Activated gamma-delta T cell (primary cell): ENCODE measurements at places on chromosomes 6 and 20.

- no peak for DNase-seq
Observed at GRCh38 chr6:158170656-158171081, 2.5 kb downstream of the GTF2H5 start.

- DNase-seq = no peak
Observed at GRCh38 chr6:84731401-84731800, 33.0 kb downstream of the TBX18 start.

DNA sequence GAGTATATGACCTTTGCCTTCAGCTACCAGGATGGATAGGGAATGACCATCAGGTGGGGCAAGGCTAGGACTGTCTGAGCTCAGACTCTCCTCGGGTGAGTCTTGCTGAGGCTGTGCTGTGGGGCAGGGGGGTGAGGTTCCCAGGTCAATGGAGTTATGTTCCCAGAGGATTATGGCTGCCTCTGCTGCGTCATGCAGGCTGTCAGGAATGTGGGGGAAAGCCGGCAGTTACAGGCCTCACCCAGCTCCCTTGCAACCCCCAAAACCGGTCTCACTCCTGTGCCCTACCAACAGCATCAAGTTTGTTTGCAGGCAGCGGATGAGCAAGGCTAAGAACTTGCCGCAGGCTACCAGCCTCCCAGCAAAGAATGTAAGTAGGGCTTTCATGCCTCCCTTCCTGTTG lies 93.5 kb downstream of the ESR1 start:
- no peak for DNase-seq

- DNase-seq = no peak
Observed at GRCh38 chr6:134317471-134318131, at the start of gene SGK1. TSS of gene SGK1 (minus strand) at chr6:134318112. CDS start at chr6:134317460, 652 bp downstream.

DNA sequence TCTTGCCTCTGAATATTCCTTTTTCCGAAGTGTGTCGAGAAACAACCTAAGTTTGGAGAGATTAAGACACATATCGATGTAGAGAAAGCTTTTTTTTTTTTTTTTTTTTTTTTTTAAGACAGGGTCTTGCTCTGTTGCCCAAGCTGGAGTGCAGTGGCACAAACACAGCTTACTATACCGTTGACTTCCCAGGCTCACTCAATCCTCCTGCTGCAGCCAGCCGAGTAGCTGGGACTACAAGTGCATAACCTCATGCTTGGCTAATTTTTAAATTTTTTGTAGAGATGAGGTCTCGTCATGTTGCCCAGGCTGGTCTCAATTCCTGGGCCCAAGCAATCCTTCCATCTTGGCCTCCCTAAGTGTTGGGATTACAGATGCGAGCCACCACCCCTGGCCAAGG lies 21.4 kb downstream of the SLC17A5 start:
- no peak for DNase-seq

DNA sequence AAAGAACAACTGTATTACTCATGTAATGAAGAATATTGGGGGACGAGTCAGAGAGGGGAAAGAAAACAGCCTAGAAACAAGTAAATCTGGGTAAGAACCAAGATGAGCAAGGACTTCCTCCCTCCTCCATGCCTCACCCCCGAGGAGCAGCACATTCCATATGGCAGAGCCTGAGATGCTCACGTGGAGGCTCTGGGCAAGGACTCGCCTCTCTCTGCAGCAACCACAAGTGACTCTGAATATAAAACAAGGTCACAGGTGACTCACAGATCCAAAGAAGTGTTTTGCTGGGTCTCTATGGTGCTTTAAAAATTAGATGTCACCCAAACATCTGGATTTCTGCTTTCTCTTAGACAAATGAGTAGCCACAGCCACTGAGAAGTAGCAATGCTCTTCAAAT lies 453.0 kb upstream of the SULF2 start:
- no peak for DNase-seq

GRCh38 chr6:168223150-168223549 lies 96.4 kb downstream of the DACT2 start:
- no peak for DNase-seq

- DNase-seq = no peak
Observed at GRCh38 chr6:45838996-45839395, 176.7 kb downstream of the CLIC5 start.

DNA sequence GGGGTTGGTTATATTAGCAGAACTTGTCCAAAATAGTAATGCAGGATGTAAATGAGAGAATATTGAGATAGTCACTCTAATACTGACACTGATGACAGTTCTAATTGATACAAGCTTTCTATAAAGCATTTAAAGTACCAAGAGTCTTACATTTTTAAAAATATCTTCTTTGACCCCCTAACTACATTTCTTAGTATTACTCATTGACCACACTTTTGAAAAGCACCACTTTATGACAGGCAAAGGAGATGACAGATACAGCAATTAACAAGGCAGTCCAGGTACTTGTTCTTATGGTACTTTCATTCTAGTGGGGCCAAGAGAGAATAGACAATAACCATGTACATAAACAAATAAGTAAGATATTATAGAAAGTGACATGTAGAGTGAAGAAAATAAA lies 139.4 kb upstream of the EYA4 start:
- no peak for DNase-seq

- DNase-seq = no peak
Observed at GRCh38 chr6:90534337-90535025, 52.4 kb downstream of the MAP3K7 start.

- DNase-seq = no peak
Observed at GRCh38 chr6:94217836-94218235, 798.5 kb upstream of the EPHA7 start.

DNA sequence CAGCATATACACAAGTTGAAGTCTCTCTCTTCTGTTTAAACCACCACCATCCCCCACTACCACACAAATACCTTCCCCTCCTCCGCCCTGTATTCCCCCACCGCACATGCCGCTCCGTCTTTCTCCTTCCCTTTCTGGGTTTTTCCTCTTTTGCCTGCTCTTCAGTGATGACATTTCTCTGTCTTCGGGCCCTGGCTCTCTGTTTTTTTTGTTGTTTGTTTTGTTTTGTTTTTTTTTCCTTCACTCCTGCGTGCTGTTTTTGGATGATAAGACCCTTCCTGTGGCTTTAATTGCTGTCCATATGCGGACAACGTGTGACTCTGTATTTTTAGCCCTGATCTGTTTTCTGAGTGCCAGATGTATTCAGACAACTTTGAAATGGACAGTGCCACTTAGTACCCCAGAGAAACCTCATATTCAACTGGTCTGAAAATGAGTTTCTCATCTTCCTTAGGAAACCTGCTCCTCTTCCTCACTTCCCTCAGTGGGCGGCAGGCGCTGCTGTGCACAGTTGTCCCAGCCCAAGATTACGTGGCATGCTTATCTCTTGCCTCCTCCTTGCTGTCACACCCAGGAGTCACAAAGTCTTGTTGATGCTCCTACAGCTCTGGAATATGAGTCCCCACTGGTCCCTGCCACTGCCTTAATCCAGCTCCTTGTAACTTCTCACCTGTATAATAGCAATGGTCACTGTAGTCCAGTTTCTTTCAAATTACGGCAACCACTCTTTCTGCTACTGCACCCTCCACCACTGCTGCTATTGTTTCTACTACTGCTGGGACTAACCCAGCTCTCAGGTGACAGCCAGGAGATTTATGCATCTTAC lies 8.2 kb downstream of the PPP1R14C start:
- no peak for DNase-seq

DNA sequence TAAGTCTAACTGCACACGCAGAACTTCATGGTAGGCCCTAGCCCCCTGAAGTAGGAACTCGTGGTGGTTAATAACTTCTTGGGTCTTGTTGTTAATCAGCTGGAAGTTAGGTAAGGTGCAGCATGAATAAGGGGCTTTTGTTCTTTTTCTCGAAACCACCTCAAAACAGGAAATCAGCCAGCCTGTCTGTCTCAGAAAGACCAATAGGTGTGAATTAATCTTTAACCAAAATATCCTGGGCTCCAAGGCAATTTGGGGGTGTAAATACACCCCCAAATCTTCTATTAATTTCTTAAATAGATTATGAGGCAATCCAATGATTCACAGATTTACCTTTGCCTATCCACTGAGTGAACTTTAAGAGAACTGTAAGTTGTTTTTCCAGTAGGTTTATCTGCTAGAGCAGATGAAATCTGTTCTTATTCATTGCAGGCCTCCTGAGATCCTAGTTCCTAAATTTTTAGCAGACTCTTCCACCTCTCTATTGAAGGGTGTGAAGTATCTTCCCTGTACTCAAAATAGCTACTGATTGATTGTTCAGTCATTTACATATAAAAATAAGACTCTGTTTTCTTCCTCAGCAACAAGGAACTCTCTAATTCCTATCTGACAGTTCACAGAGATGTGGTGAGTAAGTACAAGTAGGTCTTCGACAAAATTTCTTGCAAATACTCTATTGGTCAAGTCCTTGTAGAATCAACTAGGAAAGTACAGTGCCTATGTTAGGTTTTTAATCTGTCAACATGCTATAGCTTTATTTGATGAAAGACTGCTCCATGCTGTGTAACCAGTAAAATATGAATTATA lies 427.1 kb upstream of the NOX3 start:
- DNase-seq = no peak

DNA sequence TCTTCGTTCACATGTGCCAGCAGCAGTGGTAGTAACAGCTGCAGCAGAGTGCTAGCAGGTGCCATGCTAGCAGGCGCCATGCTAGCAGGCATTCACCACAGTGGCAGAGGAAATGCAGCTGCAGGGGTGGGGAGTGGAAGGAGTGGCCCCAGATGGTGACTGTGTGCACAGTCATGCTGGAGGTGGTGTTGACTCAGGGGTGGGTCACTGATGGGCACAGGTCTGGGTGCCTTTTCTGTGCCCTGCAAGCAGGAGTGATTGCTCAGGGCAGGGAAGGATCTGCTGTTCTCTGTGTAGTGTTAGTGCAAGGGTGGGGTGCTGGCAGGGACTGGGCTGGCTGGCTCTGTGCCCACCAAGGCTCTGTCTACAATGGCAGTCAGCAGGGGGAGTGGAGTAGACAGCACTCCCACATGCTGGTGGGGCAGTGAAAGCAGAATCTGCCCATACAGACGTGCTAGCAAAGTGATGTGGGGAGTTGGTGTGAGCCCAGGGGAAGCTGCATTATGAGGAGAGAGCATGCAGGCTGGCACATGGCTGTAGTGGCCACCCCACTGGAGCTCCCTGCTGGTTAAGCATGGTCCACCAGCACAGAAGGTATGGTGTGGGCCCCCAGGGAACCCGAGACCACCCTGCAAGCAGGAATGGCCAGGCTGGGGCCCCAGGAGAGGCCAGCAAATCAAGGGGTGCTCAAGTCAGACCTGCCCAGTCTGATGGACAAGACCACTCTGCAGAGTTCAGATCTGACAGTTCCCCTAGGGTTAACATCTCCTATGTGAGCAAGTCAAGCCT lies 11.4 kb upstream of the TSPYL4 start:
- DNase-seq = no peak

DNA sequence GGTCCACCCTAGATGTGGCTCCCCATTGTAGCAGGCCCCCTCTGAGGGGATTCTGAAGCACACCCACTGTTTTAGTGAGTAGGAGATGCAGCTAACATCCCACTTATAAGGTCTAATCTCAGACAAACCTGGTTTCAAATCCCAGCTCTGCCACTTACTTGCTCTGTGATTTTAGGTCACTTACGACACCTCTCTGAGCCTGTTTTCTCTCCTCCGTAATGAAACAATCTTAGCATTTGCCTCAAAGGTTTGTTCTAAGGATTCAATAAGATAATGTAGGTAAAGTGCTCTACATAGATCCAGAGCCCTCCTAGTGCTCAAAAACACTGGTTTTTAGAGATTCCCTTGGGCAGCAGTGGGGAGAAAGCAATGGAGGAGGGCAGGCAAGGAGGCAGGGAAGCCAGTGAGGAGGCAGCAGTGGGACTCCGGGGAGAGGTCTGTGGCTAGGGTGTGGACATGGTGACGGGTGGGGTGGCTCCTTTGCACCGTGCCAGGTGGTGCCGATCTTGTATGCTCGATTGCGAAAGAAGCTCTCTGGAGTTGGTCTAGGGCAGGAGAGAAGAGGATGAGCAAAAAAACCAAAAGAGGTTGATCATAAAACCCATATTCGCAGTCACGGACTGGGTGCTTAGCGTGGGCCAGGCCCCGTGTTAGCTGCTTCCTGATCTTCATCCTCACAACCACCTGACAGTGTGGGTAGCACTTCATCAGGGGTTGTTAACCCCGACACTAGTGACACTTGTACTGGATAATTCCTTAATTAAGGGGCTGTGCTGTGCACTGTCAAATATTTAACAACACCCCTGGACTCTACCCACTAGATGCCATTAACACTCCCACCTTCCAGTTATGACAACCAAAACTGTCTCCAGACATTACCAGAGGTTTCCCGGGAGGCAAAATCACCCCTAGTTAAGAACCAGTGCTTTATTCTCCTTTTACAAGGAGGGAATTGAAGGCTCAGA lies 16.8 kb upstream of the PTGIS start:
- DNase-seq = no peak

DNA sequence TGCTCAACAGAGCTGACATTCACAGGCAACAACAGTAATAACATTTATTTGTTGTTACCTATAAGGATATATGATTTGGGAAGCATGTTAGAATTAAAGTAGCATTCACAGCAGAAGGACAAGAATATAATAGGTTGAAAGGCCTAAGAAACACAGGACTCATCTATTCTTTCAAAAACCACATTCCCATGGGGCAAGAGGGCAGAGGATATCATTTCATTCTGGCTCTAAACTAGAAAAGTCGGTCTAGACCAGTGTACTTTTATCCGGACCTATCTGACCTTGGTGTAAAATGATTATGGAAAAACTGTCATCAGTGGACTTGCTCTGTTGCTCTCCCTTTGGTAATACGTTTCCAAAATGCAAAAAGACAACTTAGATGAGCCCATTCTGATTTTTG lies 914.7 kb upstream of the CITED2 start:
- DNase-seq = no peak

- DNase-seq = no peak
Observed at GRCh38 chr6:56756219-56756789, 113.6 kb upstream of the DST start.

GRCh38 chr20:39473536-39473935 lies 511.4 kb downstream of the DHX35 start:
- no peak for DNase-seq

DNA sequence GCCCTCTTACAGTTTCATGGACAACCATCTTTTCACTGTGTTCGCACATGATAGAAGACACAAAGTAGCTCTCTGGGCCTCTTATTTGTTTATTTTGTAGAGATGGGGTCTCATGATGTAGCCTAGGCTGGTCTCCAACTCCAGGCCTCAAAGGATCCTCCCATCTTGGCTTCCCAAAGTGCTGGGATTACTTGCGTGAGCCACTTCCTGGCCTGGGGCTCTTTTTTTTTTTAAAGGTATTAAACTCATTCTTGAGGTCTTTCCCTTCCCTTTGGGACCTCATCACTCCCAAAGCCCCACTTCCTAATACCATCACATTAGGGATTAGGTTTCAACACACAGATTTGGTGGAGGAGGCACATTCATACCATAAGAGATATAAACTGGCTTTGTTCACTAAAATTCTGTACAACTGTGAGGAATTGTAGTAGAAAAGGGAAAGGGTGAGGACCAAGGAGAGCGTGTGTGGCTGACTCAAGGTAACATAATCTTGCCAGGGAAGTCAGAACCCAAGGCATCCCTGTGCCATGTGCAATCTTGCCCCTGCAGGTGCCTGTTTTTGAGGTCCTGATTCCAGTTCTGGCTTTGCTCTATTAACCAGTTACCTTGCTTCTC lies 45.5 kb downstream of the EIF2S2 start:
- no peak for DNase-seq

GRCh38 chr6:4299476-4299875 lies 164.1 kb upstream of the ECI2 start:
- no peak for DNase-seq
